ENCODE measurements at places on chromosomes 3 and 15. TPM values are rescaled to one million over a fixed set of nuclear protein-coding genes. Genes with fewer than 3 reads are reported as not detected.

DNA sequence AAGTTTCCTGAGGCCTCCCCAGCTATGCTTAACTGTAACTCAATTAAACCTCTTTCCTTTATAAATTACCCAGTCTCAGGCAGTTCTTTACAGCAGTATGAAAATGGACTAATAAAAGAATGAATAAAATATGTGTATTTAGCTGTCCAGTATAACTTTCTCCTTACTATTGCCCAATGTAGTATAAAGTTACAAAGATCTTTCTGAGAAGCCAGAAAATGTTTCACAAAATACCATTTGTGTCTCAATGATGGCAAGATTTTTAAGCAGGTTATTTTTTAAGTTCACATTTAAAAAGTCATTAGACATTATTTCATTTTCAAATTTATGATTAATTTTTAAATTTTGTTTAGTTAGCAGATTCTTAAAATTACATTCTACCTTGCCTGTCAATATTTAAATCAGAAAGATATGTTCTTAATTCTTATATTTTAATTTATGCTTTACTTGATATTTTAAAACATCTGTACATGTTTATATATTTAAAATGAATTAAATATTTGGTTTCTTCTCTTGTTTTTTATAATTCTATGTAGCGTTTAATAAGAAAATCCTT lies 189.2 kb downstream of the GBE1 start:
- peaks cover 13% of the 10 kb centered on the region for H3K36me3 ChIP-seq
- H3K27me3 ChIP-seq, result no peaks in the 10 kb centered on the region
- no peak for DNase-seq
- H3K4me3 ChIP-seq, result no peak overlapping the region
- peaks cover 2% of the 10 kb centered on the region for H3K4me1 ChIP-seq

DNA sequence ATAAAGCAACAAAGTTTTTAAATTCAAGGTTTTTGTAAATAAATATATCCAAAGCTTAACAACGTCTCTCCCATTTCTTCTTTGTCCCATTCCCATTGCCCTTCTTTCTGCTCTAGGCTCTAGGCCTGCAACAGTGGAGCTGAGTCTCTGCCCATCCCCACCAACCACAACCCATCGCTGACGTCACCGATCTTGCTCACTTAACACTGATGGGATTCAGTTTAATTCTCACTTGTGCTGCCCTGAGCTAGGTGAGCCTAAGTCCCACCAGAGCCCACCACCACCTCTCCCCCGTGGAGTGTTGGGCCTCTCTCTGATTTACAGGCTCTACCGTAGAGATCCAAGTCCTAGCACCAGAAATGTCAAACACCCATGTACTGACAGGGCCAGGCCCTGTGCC lies 61.3 kb upstream of the RAB6B start:
- no peak overlapping the region for H3K4me3 ChIP-seq
- no peak overlapping the region for H3K27ac ChIP-seq
- no peaks in the 10 kb centered on the region for H3K36me3 ChIP-seq
- no peaks in the 10 kb centered on the region for H3K4me1 ChIP-seq
- DNase-seq, result no peak

DNA sequence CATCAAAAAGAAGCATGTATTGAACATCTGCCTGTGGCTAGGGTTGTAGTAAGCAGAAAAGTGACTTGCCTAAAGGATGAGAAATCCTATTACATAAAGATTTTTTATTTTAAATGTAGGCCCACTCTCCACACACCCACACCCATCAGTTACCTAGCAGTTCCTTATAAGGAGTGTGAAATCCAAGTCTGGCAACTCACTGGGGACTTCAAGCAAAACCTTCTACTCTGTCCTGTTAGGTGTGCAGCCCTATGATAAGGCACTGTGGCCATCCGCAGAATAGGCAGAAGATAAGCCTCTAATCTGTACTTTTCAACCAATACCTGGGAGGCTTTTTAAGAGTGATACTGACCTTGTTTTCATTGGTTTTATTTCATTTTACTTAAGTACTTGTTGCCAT lies 52.7 kb upstream of the TJP1 start:
- H3K27ac ChIP-seq, result no peak overlapping the region
- peaks cover 2% of the 10 kb centered on the region for H3K27me3 ChIP-seq
- no peak overlapping the region for H3K4me3 ChIP-seq
- DNase-seq, result no peak
- no peaks in the 10 kb centered on the region for H3K36me3 ChIP-seq

- no peak overlapping the region for H3K4me3 ChIP-seq
- DNase-seq, result no peak
- no peaks in the 10 kb centered on the region for H3K36me3 ChIP-seq
- no peaks in the 10 kb centered on the region for H3K27me3 ChIP-seq
- peaks cover 2% of the 10 kb centered on the region for H3K4me1 ChIP-seq
- no peak overlapping the region for H3K27ac ChIP-seq
Measured at GRCh38 chr3:111465081-111465670, 76.8 kb upstream of the CD96 start.

DNA sequence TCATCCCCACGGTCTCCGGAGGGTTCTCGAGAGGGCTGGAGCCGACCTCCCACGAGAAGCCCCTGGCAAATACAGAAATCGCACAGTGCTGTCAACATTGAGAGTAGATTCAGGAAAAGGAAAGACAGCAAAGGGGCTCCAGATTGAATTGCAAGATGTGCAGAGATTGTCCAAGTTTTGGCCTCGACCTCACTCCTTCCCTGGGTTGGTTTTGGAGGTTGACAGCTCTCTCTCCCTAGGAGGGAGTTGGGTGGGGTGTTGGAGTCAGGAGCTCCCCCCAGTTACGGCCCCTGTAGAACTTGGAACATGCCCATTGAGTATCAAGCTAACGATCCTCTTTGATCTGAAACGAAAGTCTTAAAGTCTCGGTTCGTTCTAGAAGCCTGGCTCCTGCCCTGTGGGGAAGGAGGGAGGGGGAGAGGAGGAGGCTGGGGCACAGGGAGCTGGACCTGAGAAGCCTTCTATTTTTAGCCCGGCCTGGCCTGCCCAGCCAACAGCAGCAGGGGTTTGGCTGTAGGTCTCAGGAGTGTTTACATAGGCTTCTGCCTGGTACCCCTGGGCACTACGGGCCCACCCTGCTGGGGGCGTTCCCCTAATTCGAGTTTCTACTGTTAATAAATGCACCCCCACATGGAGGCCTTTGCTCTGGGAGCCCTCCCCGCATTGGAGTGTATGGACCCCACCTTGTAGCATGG lies 672 bp upstream of the KY start:
- H3K27me3 ChIP-seq, result peaks cover 9% of the 10 kb centered on the region
- no peak overlapping the region for H3K4me3 ChIP-seq
- H3K36me3 ChIP-seq, result no peaks in the 10 kb centered on the region
- H3K27ac ChIP-seq, result no peak overlapping the region
- H3K4me1 ChIP-seq, result peaks cover 2% of the 10 kb centered on the region
- DNase-seq, result no peak

DNA sequence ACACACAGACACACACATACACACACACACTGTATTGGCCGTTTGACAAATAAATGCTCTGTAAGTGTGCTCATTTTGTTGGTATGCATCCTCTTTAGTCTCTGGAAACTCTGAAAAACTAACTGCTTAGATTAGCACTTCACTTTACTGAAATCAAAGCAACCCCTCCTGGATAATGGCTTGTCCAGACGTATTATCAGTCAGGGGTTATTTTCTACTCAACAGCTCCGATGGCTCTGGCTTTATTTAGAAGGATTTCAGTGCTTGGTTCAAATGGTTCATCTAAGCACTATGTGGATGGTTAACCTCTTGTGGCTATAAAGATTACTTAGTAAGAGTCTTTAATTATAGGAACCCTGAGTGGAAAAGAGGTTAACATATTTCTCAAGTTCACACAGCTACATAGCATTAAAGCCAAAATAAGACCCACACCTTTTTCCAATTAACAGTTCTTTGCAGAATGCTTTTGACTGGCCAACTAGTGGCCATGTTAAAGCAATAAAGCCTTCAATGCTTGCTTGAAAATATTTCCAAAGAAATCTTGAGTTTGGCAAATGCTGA lies 516.1 kb upstream of the NAALADL2 start:
- no peaks in the 10 kb centered on the region for H3K4me1 ChIP-seq
- no peak overlapping the region for H3K4me3 ChIP-seq
- no peaks in the 10 kb centered on the region for H3K36me3 ChIP-seq
- H3K27ac ChIP-seq, result no peak overlapping the region
- no peaks in the 10 kb centered on the region for H3K27me3 ChIP-seq

- peaks cover 11% of the 10 kb centered on the region for H3K36me3 ChIP-seq
- no peaks in the 10 kb centered on the region for H3K27me3 ChIP-seq
- H3K27ac ChIP-seq, result no peak overlapping the region
- H3K4me1 ChIP-seq, result no peaks in the 10 kb centered on the region
- no peak for DNase-seq
- no peak overlapping the region for H3K4me3 ChIP-seq
Measured at GRCh38 chr3:195221015-195221853, 49.7 kb downstream of the XXYLT1 start.

IL5RA gene
- 0.15 TPM for total RNA-seq

MAP1A gene
- total RNA-seq, result 1.5 TPM
